ENCODE measurements at places on chromosomes 16 and 17.

GRCh38 chr17:78616946-78617345, 39.8 kb upstream of the DNAH17 start:
- no peak for DNase-seq

- no peak for DNase-seq
Observed at GRCh38 chr17:17375841-17376240, 72.7 kb downstream of the NT5M start.

DNA sequence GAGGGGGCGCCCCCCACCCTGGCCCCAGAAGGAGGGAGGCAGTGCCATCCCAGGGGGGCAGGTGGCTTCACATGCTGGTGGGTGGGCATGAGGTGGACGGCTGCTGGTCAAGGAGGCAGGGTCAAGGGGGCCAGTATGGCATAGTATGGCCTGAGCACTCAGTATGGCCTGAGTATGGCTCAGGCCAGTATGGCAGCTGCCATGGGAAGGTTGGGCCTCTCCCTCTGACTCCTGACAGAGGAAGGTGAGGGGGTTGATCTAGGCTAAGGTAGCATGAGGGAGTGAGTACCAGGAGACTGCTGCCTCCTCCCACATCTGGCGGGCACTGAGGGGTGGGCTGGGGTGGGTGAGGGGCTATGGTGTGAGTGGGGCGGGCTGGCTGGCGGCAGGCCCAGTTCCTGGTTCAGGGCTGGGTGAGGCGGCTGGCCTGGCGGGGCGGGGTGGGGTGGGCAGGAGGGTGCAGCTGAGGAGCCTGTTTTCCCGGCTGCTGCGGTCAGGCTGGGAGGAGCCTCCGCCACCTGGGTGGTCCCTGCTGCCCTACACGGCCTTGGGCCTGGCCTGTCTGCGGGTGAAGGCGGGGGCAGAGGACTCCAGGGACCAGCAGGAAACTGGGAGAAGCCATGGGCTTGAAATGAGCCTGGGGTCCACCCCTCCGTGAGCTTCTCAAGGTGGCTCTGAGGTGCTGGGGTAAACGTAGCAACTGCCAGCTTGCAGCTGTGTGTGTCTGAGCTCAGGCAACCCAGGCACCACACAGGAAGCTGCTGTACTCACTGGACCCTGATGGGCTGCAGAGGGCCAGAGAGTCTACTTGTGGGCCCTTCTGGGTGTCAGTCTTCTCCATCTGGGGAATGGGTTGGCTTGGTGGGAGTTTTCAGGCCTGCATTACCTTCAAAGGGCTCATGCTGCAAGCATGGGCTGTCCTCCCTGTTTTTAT, 57.0 kb downstream of the RAI1 start:
- DNase-seq, result no peak

DNA sequence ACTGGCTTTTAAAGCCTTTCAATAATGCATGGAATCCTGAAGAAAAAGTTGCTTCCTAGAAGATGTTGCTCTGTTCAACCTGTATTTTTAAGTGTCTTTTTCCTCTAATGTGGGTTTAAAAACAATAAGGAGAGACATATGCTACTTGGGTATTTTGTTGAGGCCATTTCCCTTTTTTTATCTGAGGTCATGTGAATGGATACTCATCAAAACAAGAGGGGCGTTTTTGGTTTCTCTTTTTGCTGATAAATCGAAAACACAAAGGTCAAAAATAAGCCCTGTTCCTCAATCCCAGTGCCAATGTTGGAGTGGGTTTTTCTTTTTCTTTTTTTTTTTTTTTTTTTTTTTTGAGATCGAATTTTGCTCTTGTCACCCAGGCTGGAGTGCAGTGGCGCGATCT, 468.0 kb upstream of the RBFOX1 start:
- no peak for DNase-seq

DNA sequence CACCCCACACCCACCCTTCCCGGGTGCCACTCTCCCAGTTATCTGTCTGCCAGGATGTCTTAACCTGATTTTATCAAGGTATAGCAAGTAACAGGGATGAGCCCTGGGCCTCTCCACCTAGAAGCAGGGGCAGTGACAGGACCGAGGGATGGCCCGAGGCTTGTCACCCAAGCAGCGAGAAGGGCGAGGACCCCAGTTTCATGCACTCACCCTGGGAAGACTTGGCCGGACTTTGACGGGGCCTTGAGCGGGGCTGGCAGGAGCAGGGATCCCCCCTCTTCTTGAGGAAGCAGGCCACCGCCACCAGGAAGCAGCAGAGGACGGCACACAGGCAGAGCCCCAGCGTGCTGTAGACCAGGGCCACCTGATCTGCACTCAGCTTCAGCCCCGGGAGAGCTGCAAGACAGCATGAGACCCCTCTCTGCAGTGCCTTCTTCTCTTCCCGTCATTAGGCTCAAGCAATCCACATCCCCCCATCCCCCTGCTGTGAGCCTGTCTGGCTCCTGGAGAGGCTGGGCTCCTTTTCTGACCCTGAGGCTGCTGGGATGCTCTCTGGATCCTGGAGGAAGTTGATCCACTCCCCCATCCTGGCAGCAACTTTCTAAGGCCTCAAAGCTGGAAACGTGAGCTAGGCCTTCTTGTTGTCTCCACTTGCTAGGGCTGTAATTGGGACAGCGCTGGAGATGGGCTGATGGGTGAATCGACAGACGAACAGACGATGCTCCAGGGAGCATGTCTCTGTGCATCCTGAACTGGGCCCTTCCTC, 31.6 kb downstream of the TNFRSF13B start:
- no peak for DNase-seq
